ENCODE measurements at places on chromosomes 12 and 14.

GRCh38 chr14:94934276-94934810 is 164.4 kb upstream of the GSC start:
- DNase-seq, result no peak

DNA sequence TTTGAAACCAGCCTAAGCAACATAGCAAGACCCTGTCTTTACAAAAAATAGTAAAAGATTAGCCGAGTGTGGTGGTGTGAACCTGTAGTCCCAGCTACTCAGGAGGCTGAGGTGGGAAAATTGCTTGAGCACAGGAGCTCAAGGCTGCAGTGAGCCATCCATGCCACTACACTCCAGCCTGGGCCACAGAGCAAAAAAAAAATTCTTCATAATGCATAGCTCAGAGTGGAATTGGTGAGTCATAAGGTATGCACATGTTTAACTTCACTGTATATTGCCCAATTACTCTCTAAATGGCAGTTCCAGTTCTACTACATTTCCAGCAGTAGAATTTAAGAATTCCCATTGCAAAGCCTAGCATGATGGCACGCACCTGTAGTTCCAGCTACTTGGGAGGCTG is 26.8 kb upstream of the CLIP1 start:
- peak; percentile 94 for DNase-seq

DNA sequence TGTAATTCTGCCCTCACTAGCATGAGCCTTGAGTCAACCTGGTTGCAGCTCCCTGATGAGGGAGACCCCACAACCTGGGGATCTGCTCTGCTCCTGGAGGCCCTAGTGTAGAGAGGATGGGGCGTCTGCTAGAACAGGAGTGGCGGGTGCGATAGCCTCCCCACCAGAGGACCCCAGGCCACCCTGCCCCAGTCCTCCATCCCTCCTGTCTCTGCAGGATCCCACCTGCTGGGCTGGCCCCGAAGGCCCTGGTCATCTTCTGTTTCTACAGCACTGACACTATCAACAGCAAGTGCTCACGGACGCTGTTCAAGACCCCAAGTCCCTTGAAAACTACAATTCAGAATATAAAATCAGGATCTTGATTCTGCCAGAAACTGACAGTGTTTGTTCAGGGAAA is 15.2 kb downstream of the ANHX start:
- DNase-seq, result no peak

GRCh38 chr14:102539544-102540314 is 30.2 kb upstream of the ANKRD9 start:
- peak; percentile 86 for DNase-seq

DNA sequence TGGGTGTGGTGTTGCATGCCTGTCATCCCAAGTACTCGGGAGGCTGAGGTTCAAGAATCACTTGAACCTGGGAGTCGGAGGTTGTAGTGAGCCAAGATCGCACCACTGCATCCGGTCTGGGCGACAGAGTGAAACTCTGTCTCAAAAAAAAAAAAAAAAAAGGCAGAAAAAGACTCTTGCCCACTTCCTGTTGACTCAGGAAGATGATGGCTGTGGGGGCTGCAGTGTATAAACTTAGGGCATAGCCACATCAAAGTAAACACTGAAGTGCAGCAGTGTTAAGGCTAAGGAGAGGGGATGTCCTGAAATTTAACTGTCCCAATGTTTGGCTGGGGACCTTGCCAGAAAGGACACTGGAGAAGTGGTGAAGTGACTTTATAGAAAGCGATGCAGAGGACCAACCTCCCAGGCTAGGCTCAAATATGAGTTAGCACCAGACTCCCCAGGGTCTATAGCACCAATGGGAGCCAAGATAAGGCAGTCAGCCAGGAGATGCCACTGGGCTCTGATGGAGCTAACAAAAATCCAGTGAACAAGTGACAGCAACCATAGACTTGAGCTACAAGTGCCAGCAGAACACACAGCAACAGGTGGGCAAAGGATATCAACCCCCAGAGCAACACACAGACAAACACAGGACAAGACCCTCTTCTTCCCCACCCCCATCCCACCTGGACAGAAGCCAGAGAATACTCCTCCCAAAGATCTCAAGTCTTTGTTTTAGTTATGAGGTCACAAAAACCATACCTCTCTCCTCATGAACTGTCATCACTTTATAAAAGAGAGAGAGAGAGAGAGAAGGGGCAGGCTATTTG is 28.0 kb downstream of the NELL2 start:
- DNase-seq, result no peak

DNA sequence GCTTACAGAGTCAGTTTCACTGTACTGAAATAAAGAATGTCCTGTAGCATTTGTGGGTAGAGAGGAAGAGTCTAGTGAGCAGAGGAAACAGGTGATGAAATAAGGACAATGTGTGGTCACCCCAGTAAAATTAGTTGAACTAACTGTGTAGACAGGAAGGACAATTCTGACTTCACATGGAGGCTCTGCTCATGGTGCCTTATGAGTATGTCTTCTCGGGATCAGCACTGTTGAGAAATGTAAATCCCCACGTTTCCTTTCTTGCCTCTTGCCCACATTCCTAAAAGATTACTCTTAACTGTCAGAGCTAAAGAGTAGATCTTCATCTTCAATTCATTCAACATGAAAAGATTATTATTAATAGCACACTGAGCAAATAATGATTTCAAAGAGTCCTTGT is 113.2 kb upstream of the FLRT2 start:
- DNase-seq, result peak; percentile 83

GRCh38 chr12:92365333-92365732 is 219.7 kb upstream of the BTG1 start:
- DNase-seq, result no peak
